Erythroblast (primary cell): ENCODE measurements at places on chromosomes 12 and 14.

DNA sequence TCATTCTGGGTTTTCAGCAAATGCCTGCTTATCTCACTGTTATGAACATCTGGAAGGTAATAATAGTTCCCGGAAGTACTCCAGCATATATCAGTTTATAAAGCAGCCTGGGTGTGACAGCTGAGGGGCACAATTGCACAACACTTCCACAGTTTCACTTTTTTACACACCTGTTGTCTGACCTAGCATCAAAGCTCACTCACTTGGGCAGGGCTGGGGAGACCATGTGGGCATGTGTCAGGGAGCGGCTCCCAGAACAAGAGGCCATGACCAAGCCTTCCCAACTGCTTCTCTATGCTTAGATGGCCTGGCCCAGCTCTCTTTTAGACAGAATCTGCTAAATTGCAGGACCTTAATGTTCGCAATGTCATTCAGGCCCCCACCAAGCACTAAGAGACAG is 51.1 kb upstream of the RIC8B start:
- no peak for DNase-seq

GRCh38 chr12:105600911-105601545 is 270.5 kb downstream of the C12orf75 start:
- DNase-seq: no peak

DNA sequence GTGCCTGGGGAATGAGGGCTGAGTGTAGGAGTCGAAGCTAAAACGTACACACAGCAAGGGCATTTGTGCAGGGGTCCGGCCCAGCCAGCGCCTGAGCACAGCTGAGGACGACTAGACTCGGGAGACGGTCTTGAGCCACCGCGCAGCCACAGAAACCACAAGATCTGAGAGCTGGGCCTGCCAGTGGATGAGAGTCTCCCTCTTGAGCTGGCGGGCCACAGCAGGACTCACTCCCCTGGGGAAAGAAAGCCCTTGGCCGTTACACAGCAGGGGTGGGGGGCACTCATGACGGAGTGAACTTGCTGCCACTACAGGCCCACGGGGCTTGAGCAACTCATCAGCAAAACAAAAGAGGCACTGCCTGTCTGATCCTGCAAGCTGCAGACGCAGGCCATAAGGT is 23.0 kb downstream of the STX2 start:
- DNase-seq: no peak

- DNase-seq: no peak
These were observed 5.2 kb downstream of the CCDC85C start for GRCh38 chr14:99598774-99599173.

GRCh38 chr12:110694330-110694901 is 5.5 kb upstream of the HVCN1 start:
- DNase-seq: peak; percentile 70

DNA sequence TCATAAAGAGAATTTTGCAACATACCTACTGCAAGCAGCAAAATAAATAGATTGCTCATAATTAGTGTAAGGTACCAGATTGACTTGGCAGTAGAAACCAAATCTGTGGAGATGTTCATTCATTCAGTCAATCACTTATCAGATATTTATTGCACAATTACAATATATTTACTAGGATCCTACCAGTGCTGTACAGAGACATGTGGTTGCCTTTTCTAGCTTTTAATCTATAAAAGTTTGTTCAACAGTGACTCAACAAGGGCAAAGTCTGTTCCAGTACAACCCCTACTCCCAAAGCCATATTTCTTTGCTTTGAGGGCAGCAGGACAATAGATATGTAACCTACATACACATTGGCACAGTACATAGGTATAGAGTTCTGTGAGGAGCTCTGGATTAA is 27.3 kb downstream of the ABCD2 start:
- no peak for DNase-seq

DNA sequence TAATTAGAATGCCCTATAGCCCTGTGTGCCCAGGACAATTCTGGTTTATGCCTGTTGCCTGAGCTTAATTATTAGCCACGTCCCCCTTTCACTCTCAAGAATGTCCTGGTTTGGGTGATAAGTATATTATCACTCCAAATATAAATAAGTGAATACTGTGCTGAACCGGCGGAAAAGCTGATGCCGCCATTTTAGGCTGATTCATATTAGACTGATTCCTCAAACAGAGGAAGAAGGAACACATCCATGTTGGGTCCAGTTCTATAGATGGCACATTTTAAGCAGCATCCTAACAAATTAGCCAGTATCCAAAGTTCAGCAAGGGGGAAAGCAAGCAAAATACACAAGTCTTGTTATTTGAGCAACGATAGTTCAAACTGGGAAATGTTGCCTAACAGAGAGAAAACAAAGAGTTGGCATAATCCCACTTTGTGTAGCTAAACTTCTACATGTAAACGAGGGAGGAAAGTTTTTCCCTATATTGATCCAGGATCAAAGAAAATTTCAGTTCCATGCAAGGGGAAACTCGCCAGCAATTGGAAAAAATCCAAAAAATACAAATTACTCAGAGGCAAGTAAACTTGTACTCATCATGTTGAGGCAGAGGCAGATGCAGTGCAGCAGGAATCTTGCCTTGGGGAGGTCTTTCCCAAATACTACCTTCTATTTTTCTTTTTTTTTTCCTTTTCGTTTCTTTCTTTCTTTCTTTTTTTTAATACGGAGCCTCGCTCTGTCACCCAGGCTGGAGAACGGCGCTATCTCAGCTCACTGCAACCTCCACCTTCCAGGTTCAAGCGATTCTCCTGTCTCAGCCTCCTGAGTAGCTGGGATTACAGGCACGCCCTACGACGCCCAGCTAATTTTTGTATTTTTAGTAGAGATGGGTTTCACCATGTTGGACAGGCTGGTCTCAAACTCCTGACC is 96.2 kb downstream of the ITPR2 start:
- no peak for DNase-seq

DNA sequence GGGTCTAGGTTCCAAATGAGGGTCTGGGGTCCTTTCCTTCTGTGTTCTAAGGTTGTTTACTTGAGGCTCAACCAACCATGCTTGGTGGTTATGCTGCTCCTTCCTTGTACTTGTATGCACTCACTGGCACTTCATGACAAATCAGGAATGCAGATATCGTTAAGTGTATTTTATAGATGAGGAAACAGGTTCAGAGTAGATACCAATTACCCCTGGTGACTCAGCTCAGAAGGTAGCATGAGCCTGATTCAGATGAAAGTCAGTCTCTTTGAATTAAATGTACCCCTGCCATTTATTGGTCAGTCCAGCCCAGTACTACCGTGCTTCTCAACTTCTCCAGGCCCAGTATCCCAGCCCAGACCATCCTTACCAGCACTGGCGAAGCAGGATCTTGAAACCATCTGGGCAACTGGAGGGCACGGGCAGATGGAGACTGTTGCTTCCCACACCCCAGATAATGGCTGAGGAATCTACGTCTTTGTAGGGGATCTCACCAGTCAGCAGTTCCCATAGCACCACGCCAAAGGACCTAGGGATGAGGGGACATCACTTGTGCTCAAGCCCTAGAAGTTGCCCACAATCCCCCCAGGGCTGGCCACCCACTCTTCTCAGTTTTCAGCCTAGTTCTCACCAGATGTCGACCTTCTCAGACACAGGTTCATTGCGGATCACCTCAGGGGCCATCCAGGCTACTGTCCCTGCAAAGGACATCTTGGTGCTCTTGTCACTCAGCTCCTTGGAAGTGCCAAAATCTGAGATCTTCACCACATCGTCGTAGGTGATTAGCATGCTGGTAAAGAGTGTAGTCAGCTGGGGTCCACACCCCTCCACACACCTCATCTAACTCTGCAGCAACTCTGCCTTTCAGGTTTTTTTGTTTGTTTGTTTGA is 14.3 kb downstream of the MAP3K12 start:
- no peak for DNase-seq

DNA sequence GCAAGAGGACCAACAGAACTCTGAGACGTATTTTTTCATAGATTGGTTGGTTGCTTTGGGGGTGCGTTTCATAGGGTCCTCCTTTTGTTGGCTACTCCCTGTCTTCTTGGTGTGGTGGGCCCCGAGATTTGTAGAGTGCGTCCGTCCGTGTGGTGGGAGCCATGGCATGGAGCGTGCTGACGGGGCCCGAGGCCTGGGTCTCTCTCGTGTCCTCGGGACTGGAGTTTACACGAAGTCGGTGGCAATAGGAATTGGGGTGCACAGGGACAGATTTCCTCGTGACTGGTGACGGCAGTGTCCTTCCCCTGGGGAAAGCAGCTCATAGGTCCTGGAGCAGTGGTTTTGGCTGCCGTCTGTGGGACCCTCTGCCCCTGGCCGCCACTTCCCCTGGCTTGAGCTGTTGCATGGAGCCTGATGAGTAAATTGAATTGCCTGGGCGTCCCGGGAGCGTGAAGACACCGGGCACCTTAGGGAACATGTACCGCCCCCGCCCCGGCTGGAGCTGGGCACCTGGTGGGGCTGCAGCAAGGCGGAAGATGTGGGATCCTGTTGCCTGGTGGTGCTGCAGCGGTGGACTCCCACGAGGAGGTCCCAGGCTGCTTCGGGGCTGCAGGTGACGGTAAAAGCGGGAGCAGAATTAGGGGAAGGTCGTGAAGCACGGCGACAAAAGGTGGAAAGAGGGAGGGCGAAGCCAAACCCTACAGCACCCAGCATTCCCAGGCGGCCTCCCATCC is 153.7 kb upstream of the ALG10B start:
- DNase-seq: no peak

- DNase-seq: no peak
These were observed 14.0 kb upstream of the CRADD start for GRCh38 chr12:93663006-93663728.

GRCh38 chr12:108616941-108617858 is 16.5 kb downstream of the SELPLG start:
- no peak for DNase-seq

DNA sequence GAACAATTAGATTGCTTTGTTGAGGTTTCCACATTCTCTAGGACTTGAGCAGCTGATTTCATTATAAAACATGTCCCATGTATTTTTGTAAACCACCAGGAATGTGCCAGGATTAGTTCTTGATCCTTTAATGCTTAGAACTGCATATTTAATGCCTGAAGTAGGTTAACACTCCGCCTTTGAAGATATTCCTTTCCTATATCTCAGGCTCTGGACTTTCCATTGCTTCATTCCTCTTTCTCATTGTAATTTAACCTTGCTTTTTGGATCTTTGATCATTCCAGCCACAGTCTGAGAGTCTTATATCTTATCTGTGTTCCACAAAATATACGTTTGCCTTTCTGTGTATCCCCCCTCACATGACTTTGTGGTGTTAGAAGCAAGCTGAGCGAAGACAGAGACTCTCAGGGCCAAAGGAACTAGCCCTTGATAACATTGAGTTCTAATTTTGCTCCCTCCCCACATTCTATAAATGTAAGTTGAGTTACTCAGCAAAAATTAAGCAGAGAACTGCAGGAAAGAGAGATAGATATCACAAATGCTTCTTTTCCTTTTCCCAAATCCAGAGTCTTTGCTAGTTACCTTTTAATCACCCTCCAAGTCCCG is 2.4 kb upstream of the CLEC1B start:
- peak; percentile 5 for DNase-seq

DNA sequence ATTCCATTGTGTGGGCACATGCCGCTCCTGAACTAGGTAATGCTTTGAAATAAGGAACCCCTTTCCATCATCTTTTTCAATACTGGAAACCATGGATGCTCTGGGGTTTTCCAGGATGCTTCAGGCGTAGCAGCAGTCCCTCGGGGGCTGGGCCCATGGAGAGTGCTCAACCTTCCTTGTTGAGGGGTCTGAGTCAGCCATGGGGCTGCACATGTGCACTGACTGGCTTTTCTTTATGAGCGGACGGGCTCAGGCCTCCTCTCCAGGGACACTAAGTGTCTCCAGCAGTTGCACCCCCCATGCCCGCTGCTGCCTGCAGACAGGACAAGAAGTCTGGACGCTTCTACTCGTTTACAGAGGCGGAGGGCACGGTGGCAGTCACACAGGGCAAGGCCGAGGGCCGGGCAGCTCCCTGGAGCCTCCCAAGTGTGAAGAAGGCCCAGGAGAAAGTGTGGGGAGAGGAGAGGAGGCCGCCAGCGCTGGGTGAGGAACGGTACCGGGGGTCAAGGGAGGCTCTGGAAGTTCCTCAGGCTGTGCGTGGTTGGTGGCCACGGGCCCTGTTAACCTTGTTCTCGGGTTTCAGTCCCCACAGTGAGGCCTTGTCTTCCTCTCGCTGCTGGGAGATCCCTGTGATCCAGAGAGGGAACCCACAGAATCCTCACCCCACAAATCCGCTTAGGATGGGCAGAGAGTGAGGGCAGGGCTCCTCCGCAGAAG is 51.2 kb downstream of the TEAD4 start:
- DNase-seq: no peak

DNA sequence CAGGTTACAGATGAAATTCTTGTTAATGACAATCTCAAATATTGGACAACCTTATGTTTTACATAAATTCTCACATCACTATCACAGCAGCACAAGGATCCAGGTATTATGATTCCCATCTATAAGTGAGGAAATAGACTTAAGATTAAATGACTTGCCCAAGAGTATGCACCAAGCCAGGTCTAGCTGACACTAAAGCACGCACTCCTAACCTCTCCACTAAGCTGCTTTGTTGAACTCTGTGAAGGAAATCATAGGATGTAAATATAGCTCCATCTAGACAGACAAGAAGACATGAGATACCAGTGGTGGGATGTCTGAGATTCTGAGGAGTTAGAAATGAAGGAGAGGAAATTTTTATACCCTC is 87.9 kb downstream of the PHLDA1 start:
- DNase-seq: no peak

- no peak for DNase-seq
These were observed 163.0 kb upstream of the NUDT4 start for GRCh38 chr12:93214523-93215289.

- no peak for DNase-seq
These were observed 11.6 kb upstream of the FOXN3 start for GRCh38 chr14:89428546-89429198.

DNA sequence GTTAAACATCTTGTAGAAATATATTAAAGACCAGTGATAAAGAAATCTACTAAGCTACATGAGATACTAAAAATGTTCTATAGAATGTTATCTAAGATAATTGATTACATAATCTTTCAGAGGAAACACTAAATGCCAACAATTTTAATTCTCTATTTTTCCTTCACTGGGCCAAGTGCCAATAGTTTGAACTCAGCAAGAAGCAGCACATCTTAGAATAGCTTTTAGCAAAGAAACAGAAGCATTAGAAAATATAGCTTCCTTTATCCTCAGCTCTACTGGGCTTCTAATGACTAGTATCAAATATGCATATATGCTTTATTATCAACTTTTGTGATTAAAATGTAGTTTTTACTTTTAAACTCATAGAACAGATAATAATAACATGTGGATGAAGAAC is 461.4 kb upstream of the USP15 start:
- DNase-seq: no peak

GRCh38 chr12:27140478-27140969 is 58.1 kb upstream of the C12orf71 start:
- DNase-seq: no peak

DNA sequence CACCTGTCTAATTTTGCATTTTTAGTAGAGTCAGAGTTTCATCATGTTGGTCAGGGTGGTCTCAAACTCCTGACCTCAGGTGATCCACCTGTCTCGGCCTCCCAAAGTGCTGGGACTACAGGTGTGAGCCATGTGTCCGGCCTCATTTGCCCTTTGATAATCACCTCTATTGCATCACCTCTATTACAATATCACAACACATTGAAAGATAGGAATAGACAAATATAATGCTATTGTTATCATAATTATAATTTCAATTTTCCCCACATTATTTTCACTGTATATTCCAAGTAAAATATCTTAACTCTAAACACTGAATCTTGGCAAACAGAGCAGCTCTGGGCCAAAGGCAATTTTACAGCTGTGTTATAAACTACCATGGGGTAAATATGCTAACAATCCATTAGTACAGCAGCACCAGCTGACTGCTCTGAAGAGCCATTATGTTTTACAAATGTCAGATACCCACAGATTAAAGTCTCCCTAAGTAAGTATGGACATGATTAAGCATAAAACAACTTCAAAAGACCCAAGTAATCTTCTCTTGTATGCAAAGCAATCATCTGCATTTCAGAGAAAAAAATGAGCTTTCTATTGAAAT is 173.2 kb downstream of the MED13L start:
- DNase-seq: no peak
